ENCODE measurements at places on chromosomes 7 and 10.

DNA sequence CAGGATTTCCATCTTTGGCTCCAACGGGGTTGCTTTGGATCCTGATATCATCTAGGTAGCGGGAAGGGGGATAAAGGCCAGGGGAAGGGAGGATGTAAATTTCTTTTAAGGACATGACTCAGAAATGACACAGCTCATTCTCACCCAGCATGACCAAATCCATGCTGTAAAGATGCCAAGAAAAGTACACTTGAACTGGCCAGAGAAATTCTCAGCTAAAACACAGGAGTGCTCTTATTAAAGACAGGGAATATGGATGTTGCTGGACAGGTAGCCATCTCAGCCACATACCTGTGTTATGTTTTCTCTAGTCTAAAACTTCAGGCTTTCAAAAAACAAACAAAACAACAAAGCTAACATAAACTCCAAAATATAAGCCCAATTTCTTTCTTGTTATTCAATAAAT, 68.3 kb downstream of the NAMPT start:
- H3K27me3 ChIP-seq, result peaks cover 26% of the 10 kb centered on the region
- no peak overlapping the region for H3K4me3 ChIP-seq
- DNase-seq, result no peak
- no peaks in the 10 kb centered on the region for H3K36me3 ChIP-seq

DNA sequence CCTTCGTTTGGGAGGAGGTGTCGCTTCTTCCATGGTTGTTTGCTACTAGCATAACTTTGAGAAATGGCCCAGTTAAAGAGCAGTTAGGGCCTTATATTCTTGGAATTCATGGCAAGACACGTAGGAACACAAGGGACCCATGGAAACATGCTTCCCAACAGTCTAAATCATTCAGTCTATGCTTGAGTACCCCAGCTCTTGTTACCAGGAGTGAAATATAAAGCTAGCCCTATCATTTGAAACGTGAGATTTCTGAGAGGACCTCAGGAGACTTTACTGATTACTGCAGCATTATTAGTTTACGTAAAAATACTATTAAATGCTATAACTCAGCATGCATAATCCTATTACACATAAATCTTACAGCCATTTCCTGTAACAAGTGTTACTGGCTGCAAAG, 328.6 kb upstream of the CDC14C start:
- no peak for DNase-seq
- H3K27ac ChIP-seq, result no peak overlapping the region
- no peaks in the 10 kb centered on the region for H3K27me3 ChIP-seq
- no peaks in the 10 kb centered on the region for H3K36me3 ChIP-seq
- H3K4me3 ChIP-seq, result no peak overlapping the region
- no peaks in the 10 kb centered on the region for H3K4me1 ChIP-seq

GRCh38 chr7:1693991-1694524, 24.0 kb downstream of the ELFN1 start:
- no peak overlapping the region for H3K27ac ChIP-seq
- peaks cover 5% of the 10 kb centered on the region for H3K27me3 ChIP-seq
- no peak for DNase-seq
- H3K36me3 ChIP-seq, result no peaks in the 10 kb centered on the region
- no peak overlapping the region for H3K4me3 ChIP-seq
- no peaks in the 10 kb centered on the region for H3K4me1 ChIP-seq

DNA sequence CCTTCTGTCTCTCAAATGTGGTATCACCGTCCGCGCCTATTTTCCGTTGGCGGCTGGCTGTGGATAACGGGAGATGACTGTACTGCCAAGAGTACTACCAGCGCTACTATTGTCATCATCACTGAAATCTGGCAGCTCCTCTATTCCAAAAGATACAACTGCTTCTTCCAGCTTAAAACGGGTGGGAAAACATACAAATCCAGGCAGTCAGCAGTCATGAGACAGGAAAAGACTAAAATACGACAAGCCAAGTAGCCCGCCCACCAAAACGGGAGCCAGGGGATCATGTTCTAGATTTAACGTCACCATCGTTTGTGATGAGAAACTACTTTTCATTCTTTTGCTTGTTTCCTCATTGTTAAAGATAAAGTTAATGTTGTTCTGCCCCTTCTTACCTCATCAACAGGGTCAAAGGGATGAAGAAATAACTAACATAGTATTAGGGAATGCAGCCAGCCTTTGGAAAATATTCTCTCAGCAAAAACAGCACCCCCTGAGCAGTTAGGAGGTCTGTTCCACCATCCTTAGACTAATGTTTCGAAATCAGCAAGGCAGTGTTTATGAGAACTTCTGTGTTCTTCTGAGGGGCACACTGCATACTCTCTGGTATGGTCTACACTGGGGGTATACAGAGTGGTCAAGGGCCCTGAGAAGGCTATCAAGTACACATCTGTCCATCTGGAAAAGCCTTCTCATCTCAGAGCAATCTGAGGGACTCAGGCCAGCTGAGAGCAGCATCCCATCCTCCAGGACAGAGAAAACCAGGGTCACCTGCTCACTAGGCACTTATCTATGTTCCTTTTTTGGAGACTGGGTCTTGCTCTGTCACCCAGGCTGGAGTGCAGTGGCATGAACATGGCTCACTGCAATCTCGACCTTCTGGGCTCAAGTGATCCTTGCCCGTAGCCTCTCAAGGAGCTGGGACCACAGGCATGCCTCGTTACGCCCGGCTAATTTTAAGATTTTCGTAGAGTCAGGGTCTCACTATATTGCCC, 47.5 kb downstream of the GNA12 start:
- no peaks in the 10 kb centered on the region for H3K27me3 ChIP-seq
- H3K4me3 ChIP-seq, result no peak overlapping the region
- peaks cover 35% of the 10 kb centered on the region for H3K4me1 ChIP-seq
- no peak overlapping the region for H3K27ac ChIP-seq
- peaks cover 18% of the 10 kb centered on the region for H3K36me3 ChIP-seq
- DNase-seq, result no peak

GRCh38 chr7:142168746-142169145, 57.2 kb downstream of the MGAM2 start:
- no peak for DNase-seq
- H3K4me1 ChIP-seq, result no peaks in the 10 kb centered on the region
- H3K27ac ChIP-seq, result no peak overlapping the region
- no peak overlapping the region for H3K4me3 ChIP-seq

DNA sequence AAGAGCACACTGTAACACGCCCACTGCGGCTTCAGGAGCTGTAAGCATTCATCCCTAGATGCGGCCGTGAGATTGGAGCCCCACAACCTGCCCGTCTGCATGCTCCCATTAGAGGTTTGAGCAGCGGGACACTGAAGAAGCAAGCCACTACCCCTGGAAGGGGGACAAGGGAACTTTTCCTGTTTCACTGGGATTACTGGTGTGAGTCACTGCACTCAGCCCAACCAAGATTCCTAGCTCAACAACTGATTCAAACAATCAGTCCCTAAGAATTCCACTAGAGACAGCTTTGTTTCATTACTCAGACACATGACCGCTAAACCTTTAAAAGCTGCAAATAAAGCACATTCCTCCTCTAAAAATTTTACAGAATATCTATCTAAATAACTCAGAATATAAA, 69.8 kb downstream of the ORC5 start:
- H3K27ac ChIP-seq, result no peak overlapping the region
- no peak for DNase-seq
- no peak overlapping the region for H3K4me3 ChIP-seq
- peaks cover 8% of the 10 kb centered on the region for H3K4me1 ChIP-seq
- H3K27me3 ChIP-seq, result no peaks in the 10 kb centered on the region
- H3K36me3 ChIP-seq, result peaks cover 28% of the 10 kb centered on the region

GRCh38 chr7:140213684-140214074, 36.9 kb upstream of the KDM7A start:
- H3K36me3 ChIP-seq, result no peaks in the 10 kb centered on the region
- H3K27ac ChIP-seq, result no peak overlapping the region
- peaks cover 50% of the 10 kb centered on the region for H3K4me1 ChIP-seq

DNA sequence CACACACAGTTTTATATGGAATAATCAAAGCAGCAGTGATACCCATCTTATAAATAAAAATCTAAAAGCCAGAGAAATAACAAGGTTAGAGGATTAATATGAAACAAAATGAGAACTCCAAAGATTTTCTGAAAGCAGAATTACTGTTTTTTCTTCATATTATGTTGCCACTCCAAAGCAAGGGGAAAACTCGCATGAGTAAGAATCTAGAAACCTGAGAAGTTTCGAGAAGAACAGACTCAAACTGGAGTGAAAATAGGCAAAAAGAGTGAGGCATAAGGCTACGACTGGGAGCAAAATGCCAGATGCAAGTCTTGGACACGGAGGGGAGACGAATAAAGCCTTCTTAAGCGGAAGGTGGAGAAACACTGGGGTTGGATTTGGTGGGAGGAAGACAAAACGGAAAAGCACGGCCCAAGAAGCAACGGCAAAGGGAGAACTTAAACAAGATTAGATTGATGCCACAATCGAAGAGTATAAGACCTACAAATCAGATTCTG, 923 bp downstream of the TNPO3 start:
- H3K36me3 ChIP-seq, result peaks cover 17% of the 10 kb centered on the region
- peak overlapping the region; percentile 100 for H3K27ac ChIP-seq
- H3K4me1 ChIP-seq, result peaks cover 42% of the 10 kb centered on the region
- no peak for DNase-seq

DNA sequence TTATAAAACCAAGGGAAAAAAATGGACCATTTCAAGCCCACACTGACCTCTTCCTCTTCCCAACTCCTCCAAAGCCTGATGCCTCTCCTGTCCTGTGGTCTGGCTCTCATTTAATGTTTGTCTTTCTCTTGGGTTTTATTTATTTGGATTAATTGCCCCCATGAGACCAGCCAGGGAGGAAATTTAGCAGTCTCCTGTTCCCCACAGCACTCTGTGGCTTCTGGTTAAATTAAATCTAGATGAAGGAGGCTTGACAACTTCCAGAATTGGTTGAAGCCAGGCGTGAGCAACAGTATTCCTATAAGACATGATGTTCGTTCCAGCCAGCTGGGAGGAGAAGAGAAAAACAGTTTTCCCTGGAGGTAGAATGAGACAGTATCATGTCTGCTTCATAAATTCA, 15.1 kb upstream of the PRLHR start:
- no peak overlapping the region for H3K4me3 ChIP-seq
- H3K36me3 ChIP-seq, result no peaks in the 10 kb centered on the region
- no peaks in the 10 kb centered on the region for H3K4me1 ChIP-seq
- no peak for DNase-seq
- H3K27ac ChIP-seq, result no peak overlapping the region

- no peaks in the 10 kb centered on the region for H3K4me1 ChIP-seq
- no peaks in the 10 kb centered on the region for H3K27me3 ChIP-seq
- H3K27ac ChIP-seq, result no peak overlapping the region
- no peak overlapping the region for H3K4me3 ChIP-seq
- no peak for DNase-seq
- no peaks in the 10 kb centered on the region for H3K36me3 ChIP-seq
Observed at GRCh38 chr10:81696609-81697388, 178.2 kb upstream of the NRG3 start.
